ENCODE measurements at places on chromosomes 6 and 20.

- DNase-seq, result no peak
Observed at GRCh38 chr6:154384191-154384590, 27.6 kb upstream of the IPCEF1 start.

DNA sequence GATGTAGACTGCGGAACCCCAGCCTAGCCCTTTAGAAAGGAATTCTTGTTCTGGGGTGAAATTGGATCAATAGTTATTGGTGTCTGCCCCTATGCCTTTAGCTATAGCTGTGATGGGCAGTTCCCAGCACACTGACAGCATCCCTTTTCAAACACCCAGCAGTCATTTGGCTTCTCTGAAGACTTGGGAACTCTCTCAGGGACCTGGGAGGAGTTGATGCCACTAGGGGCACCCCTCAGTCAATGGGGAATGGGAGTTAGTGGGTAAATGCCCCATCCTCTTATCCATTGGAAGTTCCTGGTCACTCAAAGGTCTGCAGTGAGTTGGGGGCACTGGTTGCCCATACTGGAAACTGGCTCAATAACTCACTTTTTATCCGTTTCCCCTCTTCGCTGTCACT is 31.6 kb upstream of the CSNK2A1 start:
- no peak for DNase-seq

GRCh38 chr6:2971420-2972218 is at the start of gene SERPINB6:
Gene SERPINB6, minus strand, starts transcription at chr6:2971567. Its CDS starts 12,235 bp downstream, at chr6:2959332.
- DNase-seq, result peak; percentile 34

GRCh38 chr6:150670311-150670710 is 70.6 kb downstream of the PLEKHG1 start:
- DNase-seq, result no peak

DNA sequence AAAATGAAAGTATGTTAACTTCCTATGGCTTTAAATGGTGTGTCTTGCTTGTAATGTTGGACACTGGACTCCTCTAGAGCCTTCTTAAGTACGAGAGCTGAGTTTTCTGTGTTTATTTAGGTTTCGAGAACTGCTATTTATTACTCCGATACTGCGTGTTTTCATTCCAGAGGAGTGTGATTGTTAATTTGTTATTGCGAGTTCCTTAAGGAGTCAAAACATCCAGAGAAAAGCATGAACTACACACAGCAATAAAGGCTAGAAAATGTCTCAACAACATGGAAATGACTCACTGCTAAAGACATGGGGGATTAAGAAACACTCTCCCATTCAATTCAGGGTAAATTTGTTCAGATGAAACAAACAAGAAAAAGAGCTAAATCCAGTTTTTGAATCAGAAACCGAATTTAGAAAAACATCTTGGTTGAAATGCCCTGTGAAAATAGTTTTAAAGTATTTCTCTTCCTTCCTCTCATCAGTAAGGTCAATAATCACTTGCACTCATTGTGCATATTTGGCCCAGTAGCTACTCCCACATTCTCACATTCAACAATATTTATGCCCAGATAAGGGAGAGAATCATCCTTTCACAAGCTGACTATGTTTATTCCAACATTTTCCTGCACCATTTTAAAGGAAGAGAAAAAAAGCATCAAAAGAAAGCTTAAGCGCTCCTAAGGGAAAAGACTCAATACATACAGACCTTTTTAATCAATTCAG is 36.0 kb downstream of the ATXN1 start:
- no peak for DNase-seq

GRCh38 chr6:54525731-54526130 is 217.5 kb downstream of the TINAG start:
- DNase-seq, result no peak

- no peak for DNase-seq
Observed at GRCh38 chr6:149592983-149593382, 26.8 kb downstream of the GINM1 start.

DNA sequence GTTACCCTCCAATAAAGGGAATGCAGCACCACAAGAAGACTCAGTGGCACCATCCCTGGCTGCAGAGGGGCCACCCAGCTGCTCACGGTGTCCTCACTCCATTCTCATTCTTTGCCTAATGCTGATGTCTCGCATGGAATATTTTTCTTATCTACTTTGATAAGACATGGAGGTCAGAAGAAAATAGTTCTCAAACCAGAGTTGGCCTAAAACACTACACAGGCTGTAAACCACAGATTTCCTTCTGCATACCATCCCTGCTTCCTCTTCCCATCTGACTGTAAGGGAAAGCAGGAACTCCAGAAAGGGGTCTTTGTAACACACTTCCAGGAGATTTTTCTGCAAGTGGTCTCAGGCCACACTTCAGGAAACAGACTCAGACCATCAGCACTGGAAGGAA is 43.1 kb upstream of the CD93 start:
- DNase-seq, result no peak

GRCh38 chr6:165872311-165872710 is 209.3 kb upstream of the PDE10A start:
- no peak for DNase-seq

DNA sequence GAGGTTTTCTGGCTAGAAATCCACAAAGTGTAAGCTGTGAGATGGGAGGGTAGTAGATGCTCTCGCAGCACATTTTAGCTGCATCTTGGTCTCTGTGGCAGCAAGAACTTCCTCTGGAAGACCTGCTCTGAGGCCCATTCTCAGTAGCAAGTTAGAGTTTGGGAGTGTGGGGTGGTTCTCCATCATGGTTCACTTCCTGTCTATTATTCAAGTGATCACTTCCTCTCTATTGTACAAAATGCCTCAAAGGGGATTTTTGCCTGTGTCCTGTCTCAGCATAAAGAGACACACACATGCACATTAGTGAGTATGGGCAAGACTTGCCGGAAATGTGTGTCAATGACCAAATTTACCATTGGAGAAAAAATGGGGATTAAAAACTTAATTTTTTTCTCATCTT is 42.5 kb downstream of the LYRM2 start:
- no peak for DNase-seq

- DNase-seq, result no peak
Observed at GRCh38 chr6:88220493-88220892, 54.3 kb upstream of the CNR1 start.

DNA sequence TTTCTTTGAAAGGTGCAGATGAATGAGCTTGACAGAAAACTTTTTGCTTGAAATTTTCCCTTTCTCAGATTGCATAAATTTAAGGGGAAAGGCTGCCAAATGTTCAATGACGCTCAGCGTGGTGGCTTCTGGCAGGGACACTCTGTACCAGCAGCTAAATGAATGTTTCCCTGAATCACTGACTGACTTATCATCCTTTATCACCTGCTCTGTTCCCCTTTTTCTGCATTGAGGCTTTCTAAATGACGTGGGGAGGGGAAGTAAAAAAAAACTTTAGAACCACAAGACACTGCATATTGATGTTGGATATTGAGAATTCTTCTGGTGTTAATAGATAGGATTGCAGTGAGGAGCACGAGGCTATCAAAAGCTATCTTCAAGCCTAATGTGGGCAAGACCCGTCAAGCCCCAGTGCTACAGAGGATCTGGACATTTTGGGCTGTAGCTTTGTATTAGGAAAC is 46.9 kb upstream of the ENPP5 start:
- no peak for DNase-seq

GRCh38 chr20:11919581-11919980 is 1.9 kb downstream of the BTBD3 start:
- no peak for DNase-seq

Data from stimulated activated CD4-positive, alpha-beta T cell treated with anti-CD3 and anti-CD28 coated beads, Interleukin-12 subunit alpha, Interleukin-12 subunit beta, amount 100 ng/mL, for 4 hours (primary cell).